ENCODE measurements at places on chromosomes 11 and 22.

DNA sequence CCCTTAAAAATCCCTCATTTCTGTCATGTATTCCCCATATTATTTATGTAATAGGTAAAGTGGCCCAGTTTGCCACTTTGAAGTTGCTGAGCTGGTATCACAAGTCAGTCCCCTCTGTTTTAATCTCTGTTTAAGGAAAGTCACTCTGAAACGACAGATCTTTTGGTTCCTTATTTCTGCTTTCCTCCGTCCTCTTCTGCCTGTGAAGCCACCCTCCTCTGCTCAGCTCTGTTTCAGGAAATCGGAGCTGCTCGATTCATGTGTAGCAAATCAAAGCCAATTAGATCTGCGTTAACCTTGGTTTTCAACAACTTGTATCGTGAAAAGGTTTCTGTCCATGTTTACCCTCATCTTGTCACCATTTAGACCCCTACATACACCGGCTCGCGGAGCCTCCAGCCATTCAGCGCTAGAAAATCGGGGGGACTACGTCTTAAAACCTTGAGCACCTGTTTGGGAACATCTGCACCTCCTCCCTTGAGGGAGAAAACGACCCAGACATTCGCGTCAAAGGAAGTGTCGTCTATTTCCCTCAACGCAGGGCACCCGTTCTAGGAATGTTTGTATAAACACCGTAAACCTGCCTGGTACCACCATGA is 576 bp upstream of the SC5D start:
- DNase-seq = no peak

GRCh38 chr11:121814962-121815361 is 301.1 kb downstream of the BLID start:
- no peak for DNase-seq

GRCh38 chr22:48376936-48377712 is 1450.5 kb downstream of the BRD1 start:
- DNase-seq = no peak

GRCh38 chr11:48024635-48025071 is 44.3 kb downstream of the PTPRJ start:
- no peak for DNase-seq

DNA sequence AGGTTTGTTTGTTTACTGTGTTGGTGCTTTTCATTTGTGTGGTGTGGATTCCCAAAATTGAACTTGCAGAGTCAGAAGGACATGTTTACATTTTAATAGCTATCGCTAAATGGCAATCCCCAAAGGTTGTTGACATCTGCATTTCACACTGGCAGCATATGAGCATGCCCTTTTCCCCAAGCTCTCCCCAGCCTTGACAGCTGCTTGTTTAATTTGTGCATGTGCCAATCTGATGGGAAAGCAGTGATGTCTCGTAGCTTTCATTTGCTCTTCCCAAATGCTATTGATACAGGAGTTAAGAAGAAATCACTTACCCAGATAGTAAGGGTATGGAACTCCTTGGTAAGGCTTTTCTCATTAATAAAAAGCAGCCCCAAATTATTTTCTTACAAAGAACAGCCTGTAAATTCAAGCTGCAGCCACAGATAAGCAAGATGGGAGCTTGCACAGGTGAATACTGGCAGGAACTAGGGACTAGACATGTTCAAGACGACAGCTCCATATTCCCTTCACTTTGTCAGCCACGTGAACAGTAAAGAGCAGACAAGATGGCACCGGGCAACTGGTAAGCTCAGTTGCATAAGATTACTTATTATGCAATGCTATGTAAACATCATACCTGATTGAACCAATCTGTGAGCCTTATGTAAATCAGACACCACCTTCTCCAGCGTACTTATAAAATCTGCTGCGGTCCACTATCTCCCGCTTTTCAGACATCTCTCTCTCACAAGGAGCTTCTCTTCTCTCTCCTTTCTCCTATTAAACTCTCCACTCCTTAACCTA is 87.4 kb downstream of the IGLL5 start:
- DNase-seq = no peak

- DNase-seq = no peak
Measured at GRCh38 chr22:46452195-46453005, 85.0 kb downstream of the CELSR1 start.

DNA sequence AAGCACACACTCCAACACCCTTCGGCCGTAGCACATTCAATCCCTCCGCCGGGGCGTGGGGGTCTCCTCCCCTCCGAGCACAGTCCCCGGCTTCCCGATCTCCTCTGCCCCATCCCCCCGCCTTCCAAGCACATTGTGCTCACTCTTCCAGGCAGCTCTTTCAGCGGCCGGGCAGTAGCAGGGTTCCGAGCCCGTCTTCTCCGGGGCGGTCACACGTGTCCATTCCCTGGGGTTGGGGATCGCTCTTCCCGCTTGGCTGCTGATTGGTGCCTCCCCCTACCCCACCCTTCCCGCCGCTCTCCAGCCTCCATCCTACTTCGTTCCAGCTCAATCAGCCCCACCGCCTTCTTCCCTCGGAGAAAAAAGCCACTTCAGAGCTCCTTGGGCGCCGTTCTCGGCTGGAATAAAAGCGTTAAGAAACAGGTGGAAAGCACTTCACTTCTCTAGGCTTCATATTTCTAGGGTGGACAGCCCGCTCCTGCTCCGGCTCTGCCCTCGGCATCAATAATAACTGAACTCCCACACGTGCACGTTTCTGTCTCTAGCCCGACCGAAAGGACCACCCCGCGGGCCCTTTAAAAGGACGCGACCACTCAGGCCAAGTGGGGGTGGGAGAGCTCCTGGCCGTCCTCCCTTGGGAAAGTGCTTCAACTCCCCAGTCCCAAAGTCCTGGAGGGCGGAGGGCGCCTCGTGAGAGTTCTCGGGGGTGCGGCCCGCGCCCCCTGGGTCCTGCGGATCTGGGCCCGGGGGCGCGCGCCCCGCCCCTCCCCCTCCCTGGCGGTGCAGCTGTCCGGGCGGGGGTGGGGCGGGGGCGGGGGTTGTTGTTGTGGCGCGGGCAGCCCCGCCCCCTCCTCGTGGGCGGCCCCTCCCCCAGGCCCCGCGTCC is 464 bp upstream of the CECR2 start:
- no peak for DNase-seq

DNA sequence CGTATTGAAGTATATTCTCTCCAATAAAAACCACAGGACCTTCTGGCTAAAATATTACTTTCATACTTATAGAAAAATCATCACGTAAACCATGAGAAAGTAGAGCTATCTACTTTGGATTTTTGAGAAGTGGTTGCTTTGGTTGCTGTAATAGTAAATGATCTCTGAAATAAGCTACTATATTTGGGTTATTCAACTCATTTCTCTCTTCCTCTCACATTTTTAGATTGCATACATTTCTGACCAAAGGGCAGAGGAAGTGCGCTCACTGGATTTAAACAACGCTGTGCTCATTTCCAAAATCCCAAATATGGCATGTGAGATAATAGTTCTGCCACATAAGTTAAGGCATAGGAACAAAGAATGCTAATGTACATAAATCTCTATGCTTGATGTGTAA is 357.0 kb downstream of the LRRC4C start:
- DNase-seq = no peak

DNA sequence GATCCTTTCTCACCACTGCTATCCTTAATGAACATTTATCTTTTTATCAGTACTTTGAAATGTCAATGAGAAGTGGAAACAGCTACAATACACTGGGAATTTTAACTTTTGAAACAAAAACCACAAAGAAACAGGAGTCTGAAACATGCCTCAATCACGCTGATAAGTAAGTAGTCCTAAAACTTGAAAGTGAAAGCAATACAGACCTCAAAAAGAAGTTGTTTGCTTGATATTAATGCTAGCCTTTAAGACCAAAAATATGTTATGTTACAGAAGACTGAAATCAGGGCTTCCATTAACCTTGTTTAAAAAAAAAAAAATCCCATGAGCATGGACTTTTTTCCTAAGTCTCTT is 21.3 kb downstream of the PHF21A start:
- no peak for DNase-seq

- no peak for DNase-seq
Measured at GRCh38 chr22:49460592-49461281, 366.9 kb downstream of the BRD1 start.

- DNase-seq = no peak
Measured at GRCh38 chr11:46338988-46339666, 8.1 kb upstream of the DGKZ start.

- DNase-seq = no peak
Measured at GRCh38 chr11:3947061-3947460, 91.6 kb downstream of the STIM1 start.

DNA sequence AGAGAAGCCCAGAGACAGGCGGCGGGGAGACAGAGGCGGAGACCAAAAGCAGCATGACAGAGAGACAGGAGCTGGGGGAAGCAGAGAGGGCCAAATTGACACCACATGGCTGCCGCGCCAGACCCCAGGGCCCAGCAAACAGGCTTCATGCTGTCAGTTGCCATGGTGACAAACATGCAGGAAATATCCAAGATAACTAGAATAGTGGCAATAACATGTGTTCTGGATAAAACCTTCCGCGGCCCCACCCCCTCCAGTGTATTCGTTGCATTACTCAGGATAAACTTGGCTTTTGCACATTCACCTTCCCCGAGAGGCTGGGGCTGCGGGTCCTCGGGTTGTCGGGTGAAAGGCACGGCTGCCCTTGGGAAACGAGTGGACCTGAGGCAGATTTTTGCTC is 49.9 kb upstream of the CDON start:
- DNase-seq = no peak

- DNase-seq = no peak
Measured at GRCh38 chr11:86292912-86293616, 9.0 kb upstream of the HIKESHI start.

DNA sequence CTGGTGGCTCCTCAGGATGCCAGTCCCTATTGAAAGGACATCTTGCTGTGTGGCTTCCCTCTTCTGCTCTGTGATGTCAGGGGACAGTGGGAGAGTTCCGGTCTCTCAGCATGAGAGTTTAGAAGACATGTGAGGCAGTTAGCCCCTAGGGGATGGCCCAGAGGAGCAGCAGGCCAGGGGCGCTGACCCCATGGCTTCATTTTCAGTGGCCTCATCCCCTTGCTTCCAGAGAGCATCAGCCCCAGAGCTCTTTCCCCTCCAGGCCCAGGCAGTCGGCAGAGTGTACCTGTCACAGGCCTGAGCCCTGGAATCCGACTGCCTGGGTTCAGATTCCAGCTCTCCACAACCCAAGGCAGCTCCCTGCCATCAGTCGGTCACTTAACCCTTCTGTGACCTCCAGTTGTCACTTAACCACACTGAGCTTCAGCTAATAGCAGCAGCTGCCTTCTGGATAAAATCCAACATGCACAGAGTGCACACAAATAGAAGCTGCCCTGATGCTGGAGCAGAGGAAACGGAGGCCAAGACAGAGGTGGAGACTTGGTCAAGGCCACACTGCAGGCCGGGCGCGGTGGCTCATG is 14.1 kb upstream of the LRRC10B start:
- DNase-seq = no peak

GRCh38 chr11:30984827-30985226 is 384.7 kb downstream of the DCDC1 start:
- no peak for DNase-seq

DNA sequence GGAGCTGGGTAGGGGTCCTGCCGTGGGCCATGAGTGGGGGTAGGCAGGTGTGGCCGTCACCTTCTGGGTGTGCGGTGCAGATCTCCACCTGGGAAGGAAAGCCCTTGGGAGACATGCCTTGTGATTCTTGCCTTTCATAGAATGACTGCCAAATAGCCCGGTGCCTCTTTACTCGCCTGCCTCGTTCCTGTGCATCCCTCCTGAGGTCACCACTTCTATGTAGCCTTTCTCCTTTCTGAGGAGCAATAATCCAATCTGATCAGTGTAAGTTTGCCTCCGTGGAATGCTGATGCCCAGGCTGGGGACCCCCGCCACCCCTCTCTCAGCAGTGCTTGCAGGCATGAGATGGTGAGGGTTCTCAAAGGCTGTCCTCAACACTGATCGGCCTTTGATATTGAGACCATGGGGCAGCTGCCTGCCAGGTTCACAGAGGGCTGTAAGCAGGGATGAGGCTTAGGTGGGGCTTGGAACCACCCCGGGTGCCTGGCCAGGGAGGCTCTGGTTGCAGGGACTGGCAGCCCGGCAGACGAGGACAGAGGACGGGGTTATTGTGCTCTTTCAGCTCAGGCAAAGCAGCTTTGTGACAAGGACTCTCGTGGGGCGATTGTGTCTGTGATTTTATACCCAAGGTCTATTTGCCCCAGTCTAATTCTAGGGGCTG is 86.1 kb upstream of the WNT7B start:
- DNase-seq = no peak

DNA sequence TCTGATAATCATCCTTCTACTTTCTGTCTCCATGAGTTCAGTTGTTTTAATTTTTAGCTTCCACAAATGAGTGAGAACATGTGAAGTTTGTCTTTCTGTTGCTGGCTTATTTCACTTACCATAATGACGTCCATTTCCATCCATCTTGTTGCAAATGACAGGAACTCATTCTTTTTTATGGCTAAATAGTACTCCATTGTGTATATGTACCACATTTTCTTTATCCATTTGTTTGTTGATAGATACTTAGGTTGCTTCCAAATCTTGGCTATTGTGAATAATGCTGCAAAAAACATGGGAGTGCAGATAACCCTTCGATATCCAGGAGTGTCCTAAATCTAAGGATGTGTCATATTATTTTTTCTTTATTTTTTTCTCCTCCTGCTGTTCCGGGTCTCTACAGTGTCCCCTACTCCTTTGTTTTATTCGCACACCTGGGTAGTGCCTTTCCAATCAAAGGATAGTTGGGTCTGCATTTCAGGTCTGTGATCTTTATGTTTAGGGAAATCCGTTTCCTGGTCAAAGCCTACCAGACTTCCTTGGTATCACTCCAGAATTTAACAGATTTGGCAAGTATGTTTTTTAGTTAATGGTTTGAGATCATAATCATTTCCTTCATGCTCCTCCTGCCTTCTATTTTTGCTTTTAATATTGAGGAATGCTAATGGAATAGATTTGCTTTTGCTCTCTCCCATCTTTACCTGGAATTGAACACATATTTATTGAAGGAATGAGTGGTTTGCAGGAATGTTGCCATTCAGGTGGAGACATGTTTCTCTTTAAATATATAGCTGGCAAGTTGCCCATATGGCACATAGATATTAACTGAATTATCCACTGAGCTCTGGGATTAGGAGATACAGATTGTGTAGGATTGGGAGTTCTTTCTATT is 53.7 kb downstream of the ARHGEF12 start:
- DNase-seq = no peak

GRCh38 chr22:43859176-43859575 is 3.1 kb downstream of the SULT4A1 start:
- DNase-seq = no peak

- no peak for DNase-seq
Measured at GRCh38 chr11:26027887-26028286, 304.0 kb upstream of the ANO3 start.

- DNase-seq = no peak
Measured at GRCh38 chr11:65833297-65834030, at the start of gene SNX32. TSS of gene SNX32 (plus strand) at chr11:65833963. CDS start at chr11:65834066, 103 bp downstream.

GRCh38 chr11:2992997-2993325 is 832 bp upstream of the NAP1L4 start:
- no peak for DNase-seq

GRCh38 chr11:16946477-16947282 is 67.5 kb downstream of the PLEKHA7 start:
- DNase-seq = no peak

GRCh38 chr11:110379936-110380335 is 49.8 kb upstream of the FDX1 start:
- DNase-seq = no peak
